Stimulated activated CD4-positive, alpha-beta T cell treated with anti-CD3 and anti-CD28 coated beads, Interleukin-2, amount 100 ng/mL, for 24 hours (primary cell): ENCODE measurements at places on chromosomes 2 and 18.

DNA sequence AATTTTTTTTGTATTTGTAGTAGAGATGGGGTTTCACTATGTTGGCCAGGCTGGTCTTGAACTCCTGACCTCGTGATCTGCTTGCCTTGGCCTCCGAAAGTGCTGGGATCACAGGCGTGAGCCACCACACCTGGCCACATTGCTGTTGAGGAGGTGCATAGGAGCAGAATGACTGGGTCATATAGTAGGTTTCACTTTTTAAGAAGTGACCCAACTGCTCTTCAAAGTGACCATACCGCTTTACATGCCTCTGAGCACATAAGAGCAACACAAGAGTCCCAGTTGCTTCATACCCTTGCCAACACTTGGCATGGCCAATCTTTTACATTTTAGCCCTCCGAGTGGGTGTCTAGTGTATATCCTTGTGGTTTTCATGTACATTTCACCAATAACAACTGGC is 28.9 kb downstream of the RRM2 start:
- DNase-seq: no peak

DNA sequence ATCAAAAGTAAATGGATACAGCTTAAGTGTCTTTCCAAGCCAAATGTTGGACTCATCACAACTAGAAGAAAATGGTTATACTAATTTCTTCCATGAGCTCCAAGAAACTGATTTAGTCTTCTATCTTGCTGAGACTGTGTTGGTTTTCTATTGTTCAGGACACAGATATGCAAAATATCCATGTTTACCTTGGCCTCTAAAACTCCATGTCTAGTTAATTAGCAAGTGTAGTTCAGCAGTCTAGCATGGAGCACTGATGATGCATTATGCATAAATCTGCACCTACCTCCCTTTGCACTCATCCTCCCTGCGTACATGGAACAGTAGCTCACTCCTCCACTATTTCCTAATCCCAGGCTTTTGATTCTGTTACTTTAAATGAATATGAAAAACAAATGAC is 731.4 kb upstream of the CHAC2 start:
- no peak for DNase-seq

- no peak for DNase-seq
Measured at GRCh38 chr2:887639-888038, 63.0 kb upstream of the SNTG2 start.

- no peak for DNase-seq
Measured at GRCh38 chr2:125095826-125096225, 1070.7 kb downstream of the CNTNAP5 start.

DNA sequence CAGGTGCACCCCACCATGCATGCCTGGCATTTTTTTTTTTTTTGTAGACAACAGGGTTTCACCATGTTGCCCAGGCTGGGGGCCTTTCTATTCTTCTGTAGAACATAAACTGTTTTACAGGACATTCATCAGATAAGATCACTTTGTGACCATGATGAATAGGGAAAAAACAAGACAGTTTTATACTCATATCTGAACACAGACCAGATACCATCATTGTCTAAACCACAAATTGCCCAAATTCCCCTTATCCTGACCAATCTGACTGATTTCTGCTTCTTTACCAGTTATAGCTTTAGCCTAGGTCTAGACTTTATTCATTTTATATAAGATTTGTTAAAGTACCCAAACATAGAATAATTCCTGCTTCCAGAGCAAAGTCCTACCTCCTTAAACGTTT is 1699.3 kb upstream of the TMEFF2 start:
- no peak for DNase-seq
